ENCODE measurements at places on chromosomes 7 and 10.

DNA sequence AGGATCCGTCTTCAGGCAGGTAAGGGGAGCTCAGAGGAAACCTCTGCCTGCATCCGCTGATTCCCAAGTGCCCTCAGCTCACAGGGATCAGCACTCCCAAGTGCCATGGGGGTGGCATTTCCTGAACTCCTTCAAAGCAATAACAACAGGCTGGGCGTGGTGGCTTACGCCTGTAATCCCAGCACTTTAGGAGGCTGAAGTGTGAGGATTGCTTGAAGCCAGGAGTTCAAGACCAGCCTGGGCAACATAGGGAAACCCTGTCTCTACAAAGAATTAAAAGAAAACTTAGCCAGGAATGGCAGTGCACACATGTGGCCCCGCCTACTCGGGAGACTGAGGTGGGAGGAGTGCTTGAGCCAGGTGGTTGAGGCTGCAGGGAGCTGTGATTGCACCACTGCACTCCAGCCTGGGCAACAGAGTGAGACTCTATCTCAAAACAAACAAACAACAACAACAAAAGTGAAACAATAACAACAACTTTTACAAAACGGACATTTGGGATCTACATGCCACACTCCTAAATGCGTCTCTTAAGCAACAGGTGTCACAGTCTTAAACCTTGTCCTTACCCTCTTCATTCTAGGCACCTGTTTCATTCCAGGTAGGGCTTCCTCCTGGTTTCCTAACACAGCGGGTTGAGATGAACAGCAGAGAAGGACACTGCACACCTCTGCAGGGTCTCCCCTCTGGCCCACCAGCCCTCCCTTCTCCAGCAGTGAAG lies 73.8 kb downstream of the PAXIP1 start:
- DNase-seq = no peak

GRCh38 chr7:91468256-91468655 lies 204.0 kb downstream of the FZD1 start:
- no peak for DNase-seq

- no peak for DNase-seq
Measured at GRCh38 chr7:56007167-56007652, 42.8 kb downstream of the NIPSNAP2 start.

DNA sequence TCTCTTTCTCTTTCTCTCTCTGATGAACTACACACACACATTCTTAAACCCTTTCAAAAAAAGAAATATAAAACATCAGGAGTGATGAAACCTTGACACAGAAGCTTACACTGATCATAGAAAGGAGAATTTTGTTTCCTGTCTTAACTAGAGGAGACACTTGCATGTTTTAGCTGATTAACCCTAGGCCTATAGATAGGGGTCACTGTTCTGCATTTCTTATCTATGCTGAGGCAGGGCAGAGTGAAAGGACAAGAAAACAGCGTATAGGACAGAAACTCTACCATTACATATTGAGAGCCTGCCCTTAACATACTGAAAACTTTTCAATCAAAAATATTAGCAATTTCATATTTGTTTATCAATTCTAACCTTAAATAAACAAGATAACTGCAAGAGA lies 680.6 kb upstream of the MBL2 start:
- no peak for DNase-seq

- DNase-seq = no peak
Measured at GRCh38 chr7:105796365-105796764, 80.0 kb downstream of the ATXN7L1 start.

- no peak for DNase-seq
Measured at GRCh38 chr7:102211590-102212550, 74.8 kb upstream of the SH2B2 start.

- DNase-seq = no peak
Measured at GRCh38 chr7:98136423-98136822, 29.8 kb downstream of the LMTK2 start.

DNA sequence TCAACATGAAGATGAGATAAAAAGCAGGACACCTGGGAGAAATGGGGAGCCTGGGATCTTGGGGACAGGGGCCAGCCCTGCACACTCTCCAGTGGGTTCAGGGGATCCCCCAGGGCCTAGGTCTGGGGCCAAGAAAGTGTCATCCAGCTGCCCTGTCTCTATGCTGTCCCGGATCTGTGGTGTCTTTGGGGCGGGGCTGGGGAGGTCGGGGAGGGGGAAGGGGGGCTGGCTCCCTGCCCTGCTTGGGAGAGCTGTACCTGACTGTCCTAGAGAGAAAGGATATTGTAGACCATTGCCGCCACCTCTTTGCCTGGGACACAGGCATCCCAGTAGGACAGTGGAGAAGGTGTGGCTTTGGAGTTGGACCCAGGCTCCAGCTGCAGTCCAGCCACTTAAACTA lies 7.0 kb upstream of the SPACDR start:
- DNase-seq = no peak

- DNase-seq = no peak
Measured at GRCh38 chr7:14740606-14741005, 161.9 kb downstream of the DGKB start.

GRCh38 chr10:105266966-105267539 lies 626.0 kb downstream of the SORCS3 start:
- DNase-seq = no peak

DNA sequence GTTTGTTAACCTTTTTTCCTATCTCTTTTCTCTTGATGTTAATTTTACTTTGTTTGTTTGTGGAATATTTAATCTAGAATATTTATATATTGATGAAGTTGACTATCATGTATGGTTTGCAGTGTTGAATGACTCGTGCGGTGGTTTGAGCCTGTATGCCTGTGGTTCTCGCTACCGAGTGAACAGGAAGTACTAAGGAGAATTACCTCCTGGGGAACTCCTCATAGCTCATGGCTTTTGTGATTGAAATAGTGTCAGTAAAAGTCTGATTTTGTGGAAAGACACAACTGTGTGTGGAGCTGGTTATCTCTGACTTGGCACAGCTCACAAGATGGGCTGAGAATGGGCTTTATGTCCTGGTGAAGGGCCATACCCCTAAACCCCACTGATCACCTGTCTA lies 498.6 kb downstream of the GLRX3 start:
- DNase-seq = no peak

GRCh38 chr10:102419269-102420180 lies 940 bp upstream of the PSD start:
- no peak for DNase-seq

GRCh38 chr10:18504161-18504560 lies 147.2 kb downstream of the NSUN6 start:
- no peak for DNase-seq

- no peak for DNase-seq
Measured at GRCh38 chr7:22142572-22142971, 196.9 kb upstream of the CDCA7L start.

DNA sequence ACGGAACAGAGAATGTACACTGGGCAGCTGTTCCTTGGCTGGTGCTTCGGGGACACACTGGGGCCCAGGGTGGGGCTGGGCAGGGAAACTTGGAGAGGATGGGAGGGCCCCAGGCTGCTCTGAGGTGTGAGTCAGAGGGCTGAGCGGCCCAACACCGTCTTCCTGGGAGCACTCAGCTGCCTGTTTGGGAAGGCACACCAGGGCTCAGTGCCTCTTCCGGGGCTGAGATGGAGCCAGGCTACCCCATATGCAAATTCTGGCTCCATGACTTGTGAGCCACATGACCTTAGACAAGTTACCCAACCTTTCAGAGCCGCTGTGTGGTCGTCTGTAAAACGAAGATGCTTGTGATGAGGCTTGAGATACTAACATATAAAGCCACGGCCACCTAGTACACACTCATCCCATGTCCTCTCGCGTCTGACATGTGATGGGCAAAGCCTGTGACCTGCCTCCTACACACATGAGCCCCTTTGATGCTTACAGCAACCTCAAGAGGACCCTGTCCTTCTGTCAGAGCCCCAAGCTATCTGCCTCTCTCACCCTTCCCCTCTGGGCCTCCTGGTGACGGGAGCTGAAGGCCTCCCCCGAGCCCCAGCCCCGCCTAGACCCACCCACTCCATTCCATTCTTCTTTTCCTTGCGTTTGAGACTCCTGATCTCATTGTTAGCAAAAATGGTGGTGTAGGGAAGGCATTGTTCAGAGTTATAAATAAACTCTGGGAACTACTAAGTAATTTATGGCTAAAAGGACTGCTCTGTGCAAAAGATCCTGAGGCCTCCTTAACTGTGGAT lies 26.1 kb downstream of the KLRG2 start:
- DNase-seq = no peak

- no peak for DNase-seq
Measured at GRCh38 chr10:32189400-32190084, 133.3 kb upstream of the KIF5B start.

DNA sequence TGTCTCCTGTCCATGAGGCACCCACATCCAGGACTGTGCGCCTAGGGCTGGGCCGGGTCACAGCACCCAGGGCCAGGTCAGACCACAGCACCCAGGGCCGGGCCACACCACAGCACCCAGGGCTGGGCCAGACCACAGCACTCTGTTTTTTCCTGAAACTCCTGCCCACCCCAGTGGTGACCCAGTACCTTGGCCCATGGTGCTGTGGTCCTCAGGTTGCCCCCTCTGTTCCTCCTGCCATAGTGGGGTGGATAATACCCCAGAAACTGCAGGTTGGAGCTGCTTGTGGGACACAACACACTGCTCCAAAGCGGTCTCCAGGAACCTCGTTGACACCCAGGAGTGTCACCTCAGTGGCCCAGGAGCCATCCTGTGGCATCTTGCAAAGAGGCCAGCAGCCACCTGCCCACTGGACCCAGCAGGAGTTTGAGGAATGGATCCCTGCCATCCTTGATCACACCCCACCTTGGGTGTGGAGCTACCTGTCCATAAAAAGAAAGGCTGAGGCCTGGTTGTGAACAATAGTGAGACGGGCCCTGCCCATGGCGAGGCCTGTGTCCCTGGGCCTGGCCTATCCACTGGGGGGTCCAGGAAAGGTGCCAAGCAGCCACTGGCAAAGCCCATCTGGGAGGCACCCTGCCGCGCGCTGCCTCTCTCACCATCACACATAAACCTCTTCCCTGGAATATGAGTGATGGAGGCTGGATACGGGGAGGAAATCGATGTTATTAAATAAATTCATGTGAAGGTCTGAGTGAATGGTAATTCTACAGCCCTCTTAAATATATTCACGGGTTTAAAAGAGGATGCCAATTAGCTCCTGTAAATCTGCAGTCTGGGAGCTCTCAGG lies 89.0 kb downstream of the NKX6-2 start:
- DNase-seq = no peak

DNA sequence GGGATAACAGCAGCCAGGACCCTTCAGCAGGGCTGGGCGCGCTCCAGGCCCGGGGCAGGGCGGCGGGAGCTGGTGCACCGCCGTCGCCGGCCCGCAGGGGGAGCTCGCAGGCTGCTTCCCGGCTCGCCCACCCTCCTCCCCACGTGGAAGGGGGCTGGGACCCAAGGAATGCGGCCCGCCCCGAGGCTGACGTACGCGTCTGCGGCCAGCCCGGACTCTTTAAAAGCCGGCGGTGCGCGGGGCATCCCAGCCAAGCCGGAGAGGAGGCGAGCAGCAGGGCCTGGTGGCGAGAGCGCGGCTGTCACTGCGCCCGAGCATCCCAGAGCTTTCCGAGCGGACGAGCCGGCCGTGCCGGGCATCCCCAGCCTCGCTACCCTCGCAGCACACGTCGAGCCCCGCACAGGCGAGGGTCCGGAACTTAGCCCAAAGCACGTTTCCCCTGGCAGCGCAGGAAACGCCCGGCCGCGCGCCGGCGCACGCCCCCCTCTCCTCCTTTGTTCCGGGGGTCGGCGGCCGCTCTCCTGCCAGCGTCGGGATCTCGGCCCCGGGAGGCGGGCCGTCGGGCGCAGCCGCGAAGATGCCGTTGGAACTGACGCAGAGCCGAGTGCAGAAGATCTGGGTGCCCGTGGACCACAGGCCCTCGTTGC lies at the start of gene PFKFB3:
TSS of gene PFKFB3 (plus strand) at position 249 of the 647 bp plus-strand sequence. CDS start at position 578, 329 bp downstream.
- DNase-seq = no peak

DNA sequence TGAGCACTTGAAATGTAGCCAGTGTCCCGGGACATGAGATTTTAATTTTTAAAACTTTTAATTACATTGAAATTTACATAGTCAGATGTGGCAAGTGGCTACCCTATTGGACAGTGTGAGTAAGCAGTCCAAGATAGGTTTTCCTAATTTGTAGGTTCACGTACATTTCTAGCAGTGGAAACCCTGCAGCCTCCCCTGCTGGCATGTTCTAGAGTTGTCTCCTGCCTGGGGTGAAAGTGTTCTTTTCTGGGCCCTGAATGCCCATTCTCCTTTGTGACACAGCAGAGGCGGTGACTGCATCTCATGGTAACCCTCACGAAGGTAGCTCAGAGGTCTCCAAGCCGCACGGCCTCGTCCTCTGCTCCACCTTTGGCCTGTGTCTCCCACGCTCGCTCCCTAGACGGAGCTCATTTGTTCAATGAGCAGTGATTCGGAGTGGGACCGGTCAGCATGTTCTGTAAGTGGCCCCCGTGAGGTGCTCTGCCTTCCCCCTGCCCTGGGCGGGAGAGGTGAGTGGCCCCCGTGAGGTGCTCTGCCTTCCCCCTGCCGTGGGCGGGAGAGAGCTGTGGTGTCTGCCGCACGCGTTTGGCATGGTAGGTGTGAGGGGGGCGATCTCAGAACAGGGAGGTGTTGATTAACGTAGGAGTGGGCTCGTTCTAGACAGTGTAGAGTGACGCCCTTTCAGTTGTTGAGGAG lies 18.0 kb downstream of the WDR37 start:
- DNase-seq = no peak

DNA sequence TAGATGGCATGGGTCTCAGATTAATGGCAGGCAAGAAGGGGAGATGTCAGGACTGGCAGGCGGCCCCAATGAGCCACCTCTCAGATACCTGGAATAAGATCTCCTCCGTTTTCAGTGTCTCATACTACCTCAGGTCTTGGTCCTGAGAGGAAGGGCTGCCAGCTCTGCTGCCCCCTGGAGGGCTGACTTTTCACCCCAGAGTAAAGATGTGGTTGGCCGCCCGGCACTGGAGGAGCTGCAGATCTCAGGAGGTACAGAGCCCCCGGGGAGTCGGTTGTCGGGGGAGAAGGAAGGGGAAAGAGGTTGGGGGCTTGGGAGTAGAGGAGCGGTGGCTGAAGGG lies 642 bp upstream of the COL13A1 start:
- no peak for DNase-seq

GRCh38 chr10:93075369-93076221 lies 1.9 kb downstream of the CYP26A1 start:
- DNase-seq = no peak

- DNase-seq = no peak
Measured at GRCh38 chr7:28163949-28164348, 16.6 kb downstream of the JAZF1 start.

- no peak for DNase-seq
Measured at GRCh38 chr10:132644527-132645246, 107.1 kb downstream of the INPP5A start.

- DNase-seq = no peak
Measured at GRCh38 chr10:26445411-26446031, 7.4 kb downstream of the APBB1IP start.

- DNase-seq = no peak
Measured at GRCh38 chr10:33217854-33218253, 116.6 kb downstream of the NRP1 start.

GRCh38 chr10:113362645-113363091 lies 190.2 kb upstream of the HABP2 start:
- DNase-seq = no peak

- DNase-seq = no peak
Measured at GRCh38 chr7:40865441-40866233, 730.8 kb downstream of the SUGCT start.

- no peak for DNase-seq
Measured at GRCh38 chr10:3133948-3134347, 38.6 kb downstream of the PITRM1 start.

Measured in HS-5 (cell line).